Activated naive CD4-positive, alpha-beta T cell treated with anti-CD3 and anti-CD28 coated beads, Interleukin-2, amount 10 ng/mL, durations not matched to agents 7 days and 5 days (primary cell): ENCODE measurements at places on chromosomes 7 and 10.

DNA sequence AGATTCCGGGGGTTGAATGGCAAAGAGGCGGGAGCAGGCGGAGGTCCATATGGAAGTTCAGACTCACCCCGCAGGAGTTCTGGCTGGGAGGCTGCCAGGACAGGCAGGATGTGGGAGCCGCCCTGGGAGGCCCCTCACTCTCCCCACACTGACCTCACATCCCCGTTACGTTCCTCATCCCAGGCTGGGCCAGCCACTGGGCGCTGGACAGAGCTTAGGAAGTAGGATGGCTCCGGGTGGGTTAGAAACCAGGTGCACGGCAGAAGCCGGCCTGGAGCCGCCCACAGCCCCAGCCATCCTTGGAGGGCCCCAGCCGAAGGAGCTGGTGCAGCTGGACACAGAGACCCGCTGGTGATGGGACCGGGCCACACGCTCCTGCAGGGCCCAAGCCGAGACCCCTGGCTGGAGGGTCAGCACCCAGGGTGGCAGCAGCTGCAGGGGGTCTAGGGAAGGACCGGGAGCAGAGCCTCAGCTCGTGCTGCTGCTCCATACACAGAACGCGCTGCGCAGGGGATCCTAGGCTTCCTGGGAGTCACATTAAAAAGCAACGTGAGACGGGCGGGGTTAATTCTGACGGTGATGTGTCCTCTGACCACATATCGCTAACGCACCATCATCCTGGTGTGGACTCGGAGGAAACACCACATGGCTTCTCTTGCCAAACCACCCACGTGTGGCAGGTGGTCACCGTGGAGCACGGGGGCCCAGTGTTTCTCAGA is 98.6 kb upstream of the DIP2C start:
- DNase-seq = no peak

- DNase-seq = no peak
Observed at GRCh38 chr10:88991899-88992320, 1.3 kb downstream of the FAS start.

GRCh38 chr10:5018134-5018533 is 14.5 kb upstream of the AKR1C2 start:
- no peak for DNase-seq

- peak; percentile 95 for DNase-seq
Observed at GRCh38 chr7:584122-584465, 64.4 kb upstream of the PDGFA start.

- no peak for DNase-seq
Observed at GRCh38 chr7:10076660-10077300, 896.9 kb upstream of the PHF14 start.

GRCh38 chr7:24504836-24505235 is 68.4 kb upstream of the PALS2 start:
- no peak for DNase-seq

DNA sequence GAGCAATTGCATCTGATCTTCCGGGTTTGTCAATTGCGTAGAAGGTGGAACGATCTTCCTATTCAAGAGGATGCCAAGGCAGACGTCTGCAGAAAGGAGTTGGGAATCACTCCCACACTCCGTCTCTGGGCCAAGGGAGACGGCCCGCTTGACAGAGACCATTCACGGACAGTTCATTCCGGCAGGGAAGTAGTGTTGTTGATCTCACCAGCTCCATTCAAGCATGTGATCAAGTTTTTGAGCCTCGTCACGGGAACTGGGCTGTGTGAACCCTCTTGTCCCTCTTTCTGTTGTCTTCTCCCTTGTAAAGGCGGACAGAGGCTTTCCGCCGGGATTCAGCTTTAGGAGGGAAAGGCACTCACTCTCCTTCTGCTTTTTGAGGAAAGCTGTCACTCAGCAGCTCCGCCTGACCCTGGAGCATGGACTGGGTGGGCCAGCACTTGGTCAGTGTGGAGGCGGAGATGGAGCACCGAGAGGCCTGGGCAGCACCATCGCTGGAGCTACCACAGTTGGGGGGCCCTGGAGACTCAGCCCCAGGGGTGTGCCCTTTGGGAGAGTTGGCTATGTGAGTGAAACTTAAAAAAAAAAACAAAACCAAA is 44.9 kb downstream of the SPDYE5 start:
- no peak for DNase-seq

- DNase-seq = no peak
Observed at GRCh38 chr10:107733328-107734130, 569.0 kb upstream of the SORCS1 start.

DNA sequence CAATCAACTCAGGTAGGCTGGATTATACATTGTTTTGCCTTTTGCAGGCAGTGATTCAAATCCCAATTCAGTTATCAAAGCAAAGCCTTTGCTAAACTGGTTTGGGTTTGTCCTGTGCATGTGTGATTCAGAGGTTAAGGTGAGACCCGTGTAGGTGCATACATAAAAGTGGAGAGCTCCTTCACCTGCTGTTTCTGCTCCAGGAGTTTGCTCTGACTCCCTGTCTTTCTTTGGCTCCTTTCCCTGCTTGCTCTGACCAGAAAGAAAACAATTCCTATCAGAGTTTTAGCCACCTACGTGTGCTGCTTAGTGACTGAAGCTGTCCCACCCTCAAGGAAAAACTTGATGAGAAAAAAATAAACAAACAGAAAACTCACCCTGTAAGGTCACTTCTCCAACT is 101.1 kb downstream of the TPST1 start:
- DNase-seq = no peak
